Iris pigment epithelial cell (primary cell): ENCODE measurements at places on chromosomes 7 and 10.

- no peak for DNase-seq
Measured at GRCh38 chr10:132708441-132708840, 77.5 kb downstream of the NKX6-2 start.

GRCh38 chr7:47500103-47500563 is 81.8 kb downstream of the TNS3 start:
- DNase-seq, result no peak

DNA sequence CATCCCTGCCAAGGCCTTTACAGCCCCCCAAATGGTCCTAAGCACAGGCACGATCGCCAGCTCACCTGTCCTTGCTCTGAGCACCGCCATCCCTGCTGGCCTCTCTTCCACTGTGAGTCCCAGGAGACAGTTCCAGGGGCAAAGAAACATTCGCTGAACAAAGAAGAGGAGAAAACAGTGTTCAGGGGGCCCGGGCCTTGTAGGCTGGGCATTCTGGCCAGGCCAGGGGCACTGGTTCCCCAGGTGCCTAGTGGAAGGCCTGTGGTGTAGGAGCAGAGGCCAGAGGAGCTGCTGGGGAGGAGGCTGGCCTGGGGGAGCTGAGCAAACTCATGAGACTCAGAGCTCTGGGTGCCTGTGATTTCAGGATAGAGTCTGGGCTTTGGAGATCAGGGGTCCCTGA is 22.6 kb downstream of the AQP1 start:
- no peak for DNase-seq

DNA sequence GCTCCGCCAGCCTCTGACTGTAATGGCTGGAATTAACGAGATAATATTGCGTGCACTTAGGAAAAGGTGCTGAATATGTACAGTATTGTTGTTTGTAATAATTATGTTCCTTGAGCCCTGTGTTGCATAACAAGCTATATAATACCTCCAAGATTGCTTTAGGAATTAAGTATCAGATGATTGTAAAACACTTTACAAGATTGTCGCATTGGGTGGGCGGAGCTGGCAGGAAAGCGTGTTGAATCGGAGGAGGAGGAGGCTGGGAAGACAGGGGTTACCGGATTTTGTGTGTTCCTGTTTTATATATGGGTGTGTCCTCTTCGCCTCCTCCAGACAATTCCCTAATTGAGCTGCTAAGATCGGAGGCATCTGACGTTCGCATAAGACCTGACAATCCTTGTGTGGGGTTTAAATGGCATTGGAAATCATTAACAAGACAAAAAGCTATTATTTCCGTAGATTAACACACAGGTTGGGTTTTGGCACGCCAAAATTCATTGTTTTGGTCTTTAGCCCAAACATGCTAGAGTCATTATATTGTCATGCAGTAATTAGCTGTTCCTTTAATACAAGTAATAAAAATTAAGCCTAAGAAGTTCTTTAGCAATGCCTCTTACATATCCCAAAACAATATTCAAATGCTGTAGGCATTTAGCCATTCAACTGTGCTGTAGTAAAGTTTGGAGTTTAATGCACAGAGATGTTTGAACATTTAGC is 192.9 kb upstream of the SH2B2 start:
- no peak for DNase-seq

GRCh38 chr10:101708870-101709269 is 13.9 kb upstream of the FBXW4 start:
- DNase-seq, result no peak

- no peak for DNase-seq
Measured at GRCh38 chr10:100349672-100350071, 2.6 kb downstream of the SCD start.

- DNase-seq, result no peak
Measured at GRCh38 chr7:122628651-122629411, 70.1 kb downstream of the RNF133 start.

GRCh38 chr10:63644418-63645142 is 123.4 kb downstream of the REEP3 start:
- peak; percentile 55 for DNase-seq

GRCh38 chr10:132011024-132011423 is 29.3 kb upstream of the BNIP3 start:
- no peak for DNase-seq

DNA sequence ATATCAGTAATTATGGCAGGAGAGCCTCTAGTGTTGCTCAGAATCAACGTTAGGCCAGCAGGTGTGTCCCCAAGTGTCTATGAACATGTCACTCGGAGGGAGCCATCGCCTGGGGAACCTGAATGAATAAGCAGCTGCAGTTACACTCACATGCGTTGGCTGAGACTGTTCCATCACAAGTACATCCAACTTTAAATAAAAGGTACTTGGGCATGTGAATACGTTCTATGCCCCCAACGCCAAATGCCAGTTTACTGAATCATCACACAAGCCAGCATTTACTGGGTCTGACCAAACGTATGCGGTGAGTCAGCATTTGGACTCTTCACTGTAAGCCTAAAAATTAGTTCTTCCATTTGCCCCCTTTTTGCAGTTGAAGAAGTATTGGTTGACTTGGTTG is 207.6 kb upstream of the PLXNA4 start:
- peak; percentile 92 for DNase-seq

DNA sequence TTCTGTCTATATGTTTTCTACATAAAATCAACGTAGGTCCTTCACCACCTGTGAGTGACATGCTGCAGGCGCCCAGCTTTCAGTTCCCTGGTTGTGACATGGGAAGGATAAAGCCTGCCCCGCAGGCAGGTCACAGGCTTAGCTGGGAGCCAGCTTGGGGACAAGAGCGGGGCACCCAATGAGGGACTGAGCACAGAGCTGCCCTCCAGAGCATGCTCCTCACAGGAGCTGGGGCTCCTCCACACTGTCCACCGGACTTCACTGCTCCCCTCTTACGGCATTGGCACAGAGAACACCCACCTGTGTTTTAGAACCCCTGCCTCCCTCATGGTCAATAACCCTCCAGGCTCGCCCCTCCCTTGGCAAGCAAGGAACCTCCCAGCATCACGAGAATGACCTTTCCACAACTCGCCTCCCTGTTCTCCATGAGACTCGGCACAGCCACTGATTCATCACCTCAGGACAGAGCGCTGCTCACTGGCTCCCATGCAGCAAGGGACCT is 187.1 kb downstream of the TNS3 start:
- no peak for DNase-seq

DNA sequence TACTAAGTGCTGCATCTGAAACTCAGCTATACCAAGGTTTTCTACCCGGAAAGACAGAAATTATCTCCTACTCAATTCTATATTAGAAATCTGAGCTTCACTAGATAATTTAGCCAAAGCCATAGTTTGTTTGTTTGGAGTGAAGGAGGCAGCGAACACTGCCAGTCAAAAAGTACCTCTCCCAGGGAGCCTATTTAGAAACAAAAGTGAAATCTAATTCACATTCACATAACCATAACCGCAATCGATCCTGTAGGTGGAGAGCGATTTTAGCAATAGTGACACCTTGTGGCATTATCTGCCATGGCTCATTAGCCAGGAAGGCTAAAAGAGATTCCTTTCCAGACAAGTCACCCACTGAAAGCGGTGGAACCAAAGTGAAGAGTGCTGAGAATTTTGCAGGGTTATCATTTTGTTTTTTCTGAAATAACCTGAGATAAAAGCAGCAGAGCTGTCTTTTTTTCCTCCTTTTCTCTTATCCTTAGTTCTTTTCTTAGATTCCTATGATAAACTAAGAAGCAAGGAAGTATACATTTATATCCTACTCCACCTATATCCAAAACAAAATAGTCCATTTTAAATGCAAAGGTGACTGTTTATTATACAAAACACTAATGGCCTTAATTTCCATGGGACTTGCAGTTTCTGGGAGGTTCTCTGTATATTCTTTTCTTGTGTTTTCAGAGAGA is 83.7 kb upstream of the BET1 start:
- DNase-seq, result peak; percentile 82

DNA sequence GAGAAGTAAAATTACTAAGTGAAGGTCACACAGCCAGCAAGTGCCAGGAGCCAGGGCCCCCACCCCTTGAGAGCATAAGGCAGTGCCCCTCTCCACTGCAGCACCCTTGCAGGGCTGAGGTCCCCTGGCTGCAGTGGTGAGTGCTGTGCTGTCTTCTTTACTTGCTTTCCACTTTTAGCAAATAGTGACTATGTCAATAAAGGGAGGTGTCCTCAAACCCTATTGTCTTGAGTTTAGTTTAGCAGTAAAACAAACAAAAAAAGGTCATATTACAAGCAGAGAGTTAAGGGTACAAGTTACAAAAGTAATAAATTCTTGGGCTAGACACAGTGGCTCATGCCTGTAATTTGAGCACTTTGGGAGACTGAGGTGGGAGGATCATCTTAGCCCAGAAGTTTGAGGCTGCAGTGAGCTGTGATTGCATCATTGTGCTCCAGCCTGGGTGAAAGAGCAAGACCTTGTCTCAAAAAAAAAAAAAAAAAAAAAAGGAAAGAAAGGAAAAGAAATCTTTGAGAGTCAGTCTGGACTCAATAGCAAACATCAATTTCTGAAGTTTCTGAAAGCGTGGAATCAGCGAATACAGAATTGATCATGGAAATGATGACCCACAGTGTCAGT is 39.0 kb upstream of the KIF5B start:
- peak; percentile 12 for DNase-seq

GRCh38 chr7:67309764-67310549 is 313.3 kb downstream of the TYW1 start:
- DNase-seq, result peak; percentile 15

GRCh38 chr10:35339942-35340341 is 3.6 kb downstream of the CCNY start:
- no peak for DNase-seq

GRCh38 chr10:123842692-123843385 is 48.8 kb downstream of the CPXM2 start:
- no peak for DNase-seq

GRCh38 chr7:64463636-64464375 is 99.1 kb downstream of the ZNF680 start:
- DNase-seq, result peak; percentile 65

DNA sequence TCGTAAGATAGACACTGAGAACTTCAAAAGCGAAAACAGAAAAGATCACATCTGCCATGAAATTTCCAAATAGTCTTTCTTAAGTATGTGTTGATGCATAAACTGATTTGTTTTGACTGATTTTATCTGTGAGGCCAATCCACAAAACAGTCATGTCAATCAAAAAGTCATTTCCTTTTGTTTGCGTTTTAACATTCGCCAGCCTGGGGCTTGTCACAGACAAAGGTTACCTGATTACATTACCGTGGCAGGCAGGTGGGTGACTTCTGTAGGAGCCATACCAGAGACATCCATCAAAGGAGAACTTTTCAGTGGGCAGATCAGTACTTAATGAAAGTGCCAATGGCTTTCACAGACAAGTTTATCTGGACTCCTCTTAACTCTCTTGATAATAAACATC is 45.5 kb upstream of the BET1 start:
- no peak for DNase-seq

- DNase-seq, result no peak
Measured at GRCh38 chr7:36153571-36154097, 580 bp downstream of the EEPD1 start.

DNA sequence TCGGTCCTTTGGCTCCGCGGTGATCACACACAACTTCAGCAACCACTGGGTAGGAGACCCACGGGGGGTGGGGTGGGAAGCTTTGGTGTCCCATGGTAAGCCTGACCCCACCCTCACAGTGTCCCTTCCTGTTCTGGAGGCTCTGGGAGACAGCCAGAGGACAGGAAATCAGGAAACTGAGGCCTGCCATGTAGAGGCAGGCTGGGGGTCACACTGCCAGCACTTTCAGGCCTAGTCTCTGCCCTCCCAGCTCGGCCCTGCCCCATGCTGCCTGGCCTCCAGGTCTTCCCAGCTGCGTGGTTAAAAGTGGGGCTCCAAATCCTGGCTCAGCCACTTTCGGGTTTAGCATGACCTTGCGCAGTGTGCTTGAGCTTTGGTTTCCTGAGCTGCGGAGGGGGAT is 10.9 kb downstream of the AQP1 start:
- DNase-seq, result no peak

- no peak for DNase-seq
Measured at GRCh38 chr7:2123360-2123759, 109.4 kb downstream of the MAD1L1 start.

- DNase-seq, result no peak
Measured at GRCh38 chr7:94738071-94738470, 82.1 kb upstream of the SGCE start.

GRCh38 chr10:20882091-20882490 is 15.0 kb downstream of the NEBL start:
- DNase-seq, result no peak

GRCh38 chr7:51569581-51569980 is 253.0 kb upstream of the COBL start:
- no peak for DNase-seq

- no peak for DNase-seq
Measured at GRCh38 chr10:129959544-129960480, 4.3 kb downstream of the EBF3 start.

- DNase-seq, result no peak
Measured at GRCh38 chr7:108083980-108084379, 46.2 kb downstream of the LAMB4 start.

DNA sequence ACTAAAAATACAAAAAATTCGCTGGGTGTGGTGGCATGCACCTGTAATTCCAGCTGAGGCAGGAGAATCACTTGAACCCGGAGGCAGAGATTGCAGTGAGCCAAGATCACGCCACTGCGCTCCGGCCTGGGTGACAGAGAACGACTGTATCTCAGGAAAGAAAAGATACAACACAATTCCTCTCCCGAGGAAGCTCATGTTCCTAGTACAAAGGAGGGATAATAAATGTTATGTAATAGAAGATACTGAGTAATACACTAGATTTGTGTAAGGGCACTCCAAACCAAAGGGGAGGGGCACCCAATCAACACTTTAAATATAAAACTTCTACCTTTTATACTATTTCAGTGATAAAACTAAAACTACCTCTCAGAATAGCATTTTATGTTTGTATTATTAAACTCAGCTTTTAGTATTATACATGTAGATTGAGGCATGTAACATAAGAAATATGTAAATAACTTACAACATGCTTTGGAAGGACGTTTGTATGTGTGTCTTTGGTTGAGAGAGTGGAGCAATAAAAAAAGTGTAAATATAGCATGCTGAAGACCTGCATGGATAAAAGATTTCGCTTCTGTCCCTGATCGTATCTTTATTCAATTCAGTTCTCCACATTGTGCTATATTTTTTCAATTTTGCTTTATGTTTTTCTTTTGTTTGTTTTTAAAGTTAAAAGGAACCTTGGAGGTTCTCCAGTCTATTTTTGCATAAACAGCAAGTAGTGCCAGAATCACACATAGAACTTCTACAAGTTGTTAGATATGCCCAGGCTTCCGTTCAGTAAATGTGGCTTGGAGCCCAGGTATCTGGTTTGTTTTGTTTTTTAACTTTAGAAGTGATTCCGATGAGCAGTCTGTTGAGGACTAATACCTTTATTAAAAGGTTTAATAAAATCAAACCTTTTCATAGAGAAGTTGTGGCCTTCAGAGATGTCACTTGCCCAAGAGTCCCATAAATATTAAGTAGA is 71.9 kb downstream of the WAC start:
- DNase-seq, result no peak

DNA sequence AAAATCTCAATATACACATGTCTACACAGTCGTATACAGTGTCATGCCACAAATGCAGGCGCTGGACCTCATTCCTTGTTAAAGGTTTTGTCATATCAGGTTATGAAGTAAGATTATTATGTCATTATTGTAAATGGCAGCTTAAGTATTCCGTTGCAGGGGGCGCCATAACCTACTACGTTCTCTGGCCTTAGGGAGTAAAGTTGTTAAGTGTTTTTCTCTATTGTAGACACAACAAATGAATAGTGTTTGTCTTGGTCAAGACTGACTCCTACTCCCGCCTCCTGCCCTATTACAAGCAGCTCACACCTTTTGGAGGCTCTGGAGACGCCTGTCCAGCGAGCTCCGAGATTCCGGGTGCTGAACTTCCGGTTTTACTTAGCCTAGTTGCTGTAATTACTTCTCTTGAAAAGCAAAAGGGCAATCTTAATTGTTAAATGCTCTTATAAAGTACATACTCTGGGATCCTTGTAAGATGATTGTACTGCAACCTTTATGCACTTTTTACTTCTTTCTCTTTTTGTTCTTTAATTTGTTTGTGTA is 994 bp downstream of the GATAD1 start:
- peak; percentile 73 for DNase-seq
